ENCODE measurements at places on chromosomes 4 and X.

DNA sequence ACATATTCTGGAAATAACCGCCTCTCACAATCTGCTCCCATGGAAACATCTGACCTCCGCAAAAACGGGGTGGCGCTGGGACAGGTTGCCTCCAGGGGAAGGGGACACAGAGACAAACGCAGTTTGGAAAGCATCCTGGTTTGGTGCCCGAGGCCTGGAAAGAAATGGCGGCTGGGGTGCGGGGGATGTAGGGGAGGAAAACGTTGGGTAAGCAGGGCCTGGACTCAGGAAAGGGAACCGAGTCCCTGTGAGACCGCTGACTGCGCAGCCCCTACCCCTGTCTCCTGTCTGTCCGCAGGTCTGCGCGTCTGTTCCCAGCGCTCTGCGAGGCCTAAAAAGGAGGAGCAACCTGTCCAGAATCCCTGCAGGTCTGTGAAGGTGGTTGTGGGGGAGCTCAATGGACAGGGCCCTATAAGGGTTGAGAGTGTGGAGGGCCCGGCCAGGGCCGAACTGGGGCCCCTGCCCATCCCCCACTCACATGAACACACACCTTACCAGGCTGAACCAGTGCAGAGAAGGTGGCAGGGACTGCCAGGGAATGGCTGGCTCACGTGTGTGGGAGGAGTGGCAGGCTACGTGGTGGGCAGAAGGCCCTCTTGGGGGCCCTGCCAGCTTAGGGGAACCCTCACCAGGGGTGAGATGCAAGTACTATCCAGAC is 672 bp downstream of the TCEAL3 start:
- DNase-seq, result no peak

DNA sequence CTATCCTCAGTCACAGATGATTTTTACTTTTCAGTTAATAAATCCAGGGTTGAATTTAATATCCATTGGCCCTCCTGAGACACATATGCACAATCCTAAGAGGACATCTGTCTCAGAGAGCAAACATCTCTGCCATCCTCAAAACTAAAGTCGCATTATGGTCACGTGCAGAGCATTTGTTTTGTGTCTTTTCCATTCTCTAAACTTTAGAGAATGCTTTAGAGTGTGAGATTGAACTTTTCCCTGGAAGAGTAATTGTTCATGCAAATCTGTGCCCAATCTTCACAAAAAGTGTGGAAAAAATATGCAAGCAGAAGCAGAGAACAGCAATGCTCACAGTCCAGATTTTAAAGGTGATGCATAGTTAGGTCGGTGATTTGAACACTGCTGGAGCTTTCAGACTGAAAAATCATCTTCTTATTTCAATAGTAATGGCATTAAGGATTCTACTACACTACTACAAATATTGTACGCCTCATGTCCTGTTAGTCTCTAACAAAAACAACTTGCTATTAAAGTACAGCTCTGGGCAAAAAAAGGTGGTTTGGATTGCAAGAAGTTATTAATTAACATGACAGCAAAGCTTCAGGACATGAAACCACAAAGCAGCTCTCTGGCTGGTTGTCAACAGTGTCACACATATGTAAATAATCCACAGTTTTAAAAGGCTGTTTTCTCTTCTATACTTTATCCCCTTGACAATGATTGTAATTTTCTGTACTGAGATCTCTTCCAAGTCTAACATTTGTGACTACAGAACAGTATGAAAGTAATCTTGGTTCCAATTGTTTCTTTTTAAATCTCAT is 19.9 kb downstream of the DCHS2 start:
- no peak for DNase-seq

- DNase-seq, result no peak
Measured at GRCh38 chr4:153616006-153616555, 68.0 kb upstream of the TLR2 start.

DNA sequence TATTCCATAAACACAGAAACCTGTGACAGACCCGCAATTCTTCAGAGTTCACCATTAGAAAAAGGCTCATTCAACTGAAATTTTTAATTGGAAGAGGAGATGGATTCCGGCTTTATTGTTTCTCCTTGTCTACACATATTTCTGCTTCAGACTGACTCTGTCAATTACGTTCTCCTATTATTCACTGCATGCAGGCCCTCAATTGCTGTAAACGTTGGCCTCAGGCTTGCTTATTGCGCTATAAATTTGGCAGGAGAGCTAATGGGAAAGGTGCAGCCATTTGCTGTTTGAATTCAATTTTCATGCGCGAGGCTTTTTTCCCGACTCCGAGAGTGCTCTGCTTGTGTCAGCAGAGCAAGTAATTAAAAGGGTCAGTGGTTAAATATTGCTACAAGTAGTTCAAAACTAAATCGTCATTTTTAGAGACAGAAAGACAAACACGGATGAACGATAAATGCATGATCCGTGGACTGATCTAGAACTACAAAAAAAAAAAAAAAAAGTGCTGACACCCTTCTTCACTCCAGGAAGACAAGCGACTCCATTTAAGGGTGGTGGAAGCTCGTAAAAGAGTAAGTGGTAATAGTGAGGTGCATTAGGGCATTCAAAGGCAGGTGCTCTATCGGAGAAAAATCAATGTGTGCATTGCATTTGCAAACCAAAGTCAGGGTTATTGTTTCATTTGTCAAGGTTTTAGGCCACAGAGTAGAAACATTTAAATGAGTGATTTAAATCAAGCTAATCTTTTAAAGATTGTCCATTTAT is 841.6 kb upstream of the FRG1 start:
- DNase-seq, result no peak

- peak; percentile 74 for DNase-seq
Measured at GRCh38 chrX:18935893-18936292, 48.0 kb downstream of the PHKA2 start.

- no peak for DNase-seq
Measured at GRCh38 chrX:1051421-1051820, 161.0 kb downstream of the CRLF2 start.

DNA sequence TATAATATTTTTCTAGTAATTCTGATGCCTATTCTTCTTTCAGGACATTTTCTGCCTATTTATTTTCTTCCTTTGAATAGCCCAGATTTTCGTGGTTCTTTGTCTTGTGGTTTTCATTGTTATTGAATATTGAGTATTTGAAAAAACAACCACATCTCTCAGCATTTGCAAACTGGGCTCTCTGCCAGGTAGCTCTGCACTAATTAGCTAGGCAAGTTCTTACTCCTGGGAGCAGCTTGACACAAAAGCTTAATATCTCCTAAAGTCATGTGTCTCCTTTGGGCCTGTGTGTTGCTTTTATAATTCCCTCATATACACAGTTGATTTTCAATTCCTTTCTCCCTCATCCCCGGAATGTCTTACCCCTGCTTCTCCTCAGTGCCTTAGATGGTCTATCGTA is 413.5 kb upstream of the GRIA3 start:
- no peak for DNase-seq

- DNase-seq, result no peak
Measured at GRCh38 chr4:160299177-160299576, 1196.3 kb downstream of the RAPGEF2 start.

DNA sequence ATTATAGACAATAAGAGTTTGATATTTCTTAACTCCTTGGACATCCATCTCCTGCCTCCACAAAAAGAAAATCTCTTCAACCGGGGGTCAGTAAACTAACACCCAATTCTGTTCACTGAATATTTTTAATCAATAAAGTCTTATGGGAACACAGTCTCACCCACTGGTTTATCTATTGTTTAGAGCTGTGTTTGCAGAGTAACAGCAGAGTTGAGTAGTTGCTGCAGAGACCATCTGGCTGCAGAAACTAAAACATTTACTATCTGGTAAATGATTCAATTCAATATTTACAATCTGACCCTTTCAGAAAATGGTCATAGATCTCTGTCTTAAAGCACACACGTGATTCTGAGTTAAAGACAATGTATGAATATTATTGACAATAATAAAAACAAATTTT is 94.0 kb downstream of the TMA16 start:
- DNase-seq, result no peak

GRCh38 chr4:53059256-53059655 is 197.1 kb downstream of the RASL11B start:
- DNase-seq, result no peak

- peak; percentile 1 for DNase-seq
Measured at GRCh38 chrX:29478336-29479069, 736.9 kb upstream of the MAGEB2 start.

GRCh38 chr4:25865586-25865985 is 2.8 kb upstream of the SEL1L3 start:
- DNase-seq, result peak; percentile 91

GRCh38 chr4:90670183-90670582 is 543.0 kb downstream of the CCSER1 start:
- no peak for DNase-seq

DNA sequence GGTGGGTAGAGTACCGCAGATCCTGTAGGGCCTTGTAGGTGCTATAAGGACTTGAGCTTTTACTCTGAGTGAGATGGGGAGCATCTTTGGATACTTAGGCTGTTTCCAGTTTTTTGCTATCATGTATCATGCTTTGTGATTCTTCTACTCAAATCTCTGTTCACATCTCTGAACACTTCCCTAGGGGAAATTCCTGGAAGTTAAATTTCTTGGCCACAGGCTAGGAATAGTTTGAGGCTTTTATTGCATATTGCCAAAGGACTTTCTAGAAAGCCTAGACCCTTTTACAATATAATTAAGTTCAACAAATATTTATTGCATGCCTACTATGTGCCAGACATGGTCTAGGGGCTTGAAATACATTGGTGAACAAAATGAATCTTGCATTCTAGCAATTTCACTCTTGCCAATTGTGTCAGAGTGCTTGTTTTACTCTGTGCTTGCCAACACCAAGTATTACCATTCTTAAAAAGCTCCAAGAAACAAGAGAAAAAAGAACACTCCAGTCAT is 4.1 kb upstream of the PGRMC1 start:
- DNase-seq, result peak; percentile 50

DNA sequence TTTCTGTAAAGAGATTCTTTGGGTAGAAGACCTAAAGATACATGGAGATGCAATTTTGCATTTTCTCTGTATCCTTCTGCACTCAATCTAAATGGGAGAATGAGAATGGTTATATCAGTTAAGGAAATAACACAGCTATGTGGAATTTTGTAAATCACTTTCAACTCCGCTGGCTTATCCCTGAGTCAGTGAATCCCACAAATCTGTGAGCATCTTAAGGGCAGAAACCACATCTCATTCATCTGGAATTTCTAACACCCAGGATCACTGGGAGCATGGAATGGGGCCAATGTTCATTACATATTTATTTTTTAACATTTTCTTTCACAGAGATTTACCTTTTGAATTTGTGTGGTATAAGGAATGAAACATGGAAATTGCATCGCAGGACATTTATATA is 167.8 kb downstream of the CFAP47 start:
- no peak for DNase-seq

All from trophoblast cell (in vitro differentiated cells and primary cell).